CD4-positive, alpha-beta memory T cell (primary cell): ENCODE measurements at places on chromosomes 11 and 22.

- no peak for DNase-seq
Observed at GRCh38 chr22:25488244-25489020, 76.0 kb upstream of the GRK3 start.

DNA sequence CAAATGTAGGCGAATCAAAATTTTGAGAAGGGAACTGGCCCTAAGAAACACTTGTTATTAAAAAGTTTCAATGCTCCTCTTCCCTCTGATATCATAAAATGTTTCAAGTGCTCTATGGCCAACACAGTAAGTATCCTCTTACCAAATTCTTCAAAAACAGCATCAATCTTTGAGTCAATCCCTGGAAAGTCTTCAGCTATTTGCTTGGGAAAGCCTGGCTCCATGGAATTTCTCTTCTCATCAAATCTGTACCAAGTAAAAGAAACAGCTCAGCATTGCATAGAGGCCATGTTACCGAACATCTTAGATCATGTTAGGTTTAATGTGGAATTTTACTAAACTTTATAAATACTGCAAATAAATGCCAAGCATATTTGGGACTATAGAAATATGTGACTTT is 6.3 kb downstream of the MMP3 start:
- DNase-seq: no peak

DNA sequence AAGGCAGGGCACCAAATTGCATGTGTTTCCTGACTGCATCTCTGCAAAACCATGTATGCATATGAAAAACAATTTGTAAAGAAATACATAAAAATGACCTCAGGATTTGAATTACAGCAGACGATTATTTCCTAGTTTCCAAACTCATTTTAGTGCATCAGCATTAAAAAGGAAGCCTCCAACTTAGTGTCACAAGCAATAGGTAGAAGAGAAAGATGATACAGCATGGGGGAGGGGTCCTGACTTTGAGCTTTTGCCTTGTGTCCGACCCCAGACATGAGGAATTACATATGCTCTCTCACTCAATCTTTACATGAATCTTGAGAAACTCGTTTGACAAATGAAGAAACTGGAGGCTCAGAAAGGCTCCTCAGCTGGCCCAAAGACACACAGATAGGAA is 294.6 kb upstream of the NARS2 start:
- DNase-seq: no peak

DNA sequence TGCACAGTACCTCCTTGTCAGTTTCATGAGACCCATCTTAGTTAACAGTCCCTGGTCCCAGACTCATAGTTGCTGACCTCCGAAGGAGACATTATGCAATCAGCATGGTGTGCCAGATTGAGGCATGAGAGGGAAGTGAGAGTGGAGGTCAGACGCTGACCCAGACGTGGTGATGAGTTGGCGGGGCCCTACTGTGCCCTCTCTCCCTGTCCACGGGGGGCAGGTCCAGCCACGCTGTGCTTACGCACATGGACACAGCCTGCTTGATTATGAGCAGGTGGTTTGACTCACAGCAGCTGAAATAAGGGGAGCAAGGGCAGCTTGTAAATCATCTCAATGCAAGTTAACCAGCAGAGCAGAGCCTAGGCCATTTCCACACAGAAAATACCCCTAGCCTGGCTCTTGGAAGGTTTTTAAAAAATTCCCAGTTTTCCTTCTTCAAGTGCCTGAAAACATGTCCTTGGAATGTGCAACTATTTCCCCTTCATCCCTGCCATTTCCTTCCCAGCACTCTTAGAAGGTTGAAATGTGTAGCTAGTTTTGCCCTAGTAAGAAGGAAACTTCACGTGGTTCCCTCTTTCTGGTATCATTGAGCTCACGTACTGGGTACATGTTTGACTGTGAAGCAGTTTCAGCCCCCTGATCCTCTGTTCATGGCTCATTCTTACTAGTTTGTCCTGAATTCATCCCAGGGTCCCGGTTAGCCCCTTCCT is 122.6 kb upstream of the SORL1-AS1 start:
- DNase-seq: no peak

- DNase-seq: no peak
Observed at GRCh38 chr11:290621-291231, 1.8 kb downstream of the PGGHG start.

- DNase-seq: no peak
Observed at GRCh38 chr11:65310736-65311135, 3.9 kb upstream of the CDC42EP2 start.

DNA sequence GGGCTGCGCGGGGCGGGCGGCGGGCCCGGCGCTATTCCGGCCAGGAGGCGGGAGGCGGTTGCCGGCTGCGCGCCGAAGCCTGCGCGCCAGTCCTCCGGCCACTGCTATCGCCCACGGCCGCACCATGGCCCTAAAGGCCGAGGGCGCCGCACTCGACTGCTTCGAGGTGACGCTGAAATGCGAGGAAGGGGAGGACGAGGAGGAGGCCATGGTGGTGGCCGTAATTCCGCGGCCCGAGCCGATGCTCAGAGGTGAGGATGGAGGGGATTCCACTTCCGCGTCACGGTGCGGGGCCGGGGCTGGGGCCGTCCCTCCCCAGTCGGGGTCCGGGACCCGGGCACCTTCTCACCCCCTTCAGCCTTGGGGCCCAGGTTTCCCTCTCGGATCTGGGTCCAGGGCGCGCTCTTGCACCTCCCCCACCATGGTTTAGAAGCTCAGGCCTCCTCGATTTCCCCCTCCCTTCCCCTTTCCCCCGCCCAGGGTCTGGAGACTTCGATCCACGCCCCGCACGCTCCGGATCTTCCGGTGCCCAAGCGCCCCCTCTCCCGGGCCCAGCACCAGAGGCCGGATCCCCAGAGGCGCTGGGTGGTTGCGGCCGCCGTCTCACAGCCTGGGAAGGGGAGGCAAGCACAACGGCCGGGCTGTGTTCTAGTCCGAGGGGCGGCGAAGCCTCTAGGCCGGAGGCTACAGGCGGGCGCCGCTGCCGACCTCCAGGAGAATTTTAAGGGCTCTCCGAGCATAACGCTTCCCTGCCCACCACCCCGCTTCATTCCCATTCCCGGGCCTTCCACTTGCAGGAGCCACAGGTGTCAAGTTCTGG is 517 bp downstream of the SPINDOC start:
- DNase-seq: peak; percentile 24
